Osteoblast (primary cell): ENCODE measurements at places on chromosomes 13 and 19. TPM values are rescaled to one million over a fixed set of nuclear protein-coding genes. Genes with fewer than 3 reads are reported as not detected.

Gene PAF1
- total RNA-seq: 29.3 and 29.8 TPM in 2 replicates

Gene KLK3
- total RNA-seq: not detected in 2 replicates

Gene PEAK3
- under 0.01 TPM in 1 of 2 replicates, not detected in the other for total RNA-seq

Gene FAM216B
- total RNA-seq: under 0.01 TPM in 1 of 2 replicates, not detected in the other

Gene C1QTNF9B
- total RNA-seq: not detected in 2 replicates

Gene ZNF563
- 4.3 and 4.4 TPM in 2 replicates for total RNA-seq

Gene APOC1
- 1.2 and 1.4 TPM in 2 replicates for total RNA-seq

Gene ADGRE2
- total RNA-seq: 0.59 and 0.72 TPM in 2 replicates

Gene CLPTM1
- 45.2 and 61.3 TPM in 2 replicates for total RNA-seq

Gene ICAM4
- under 0.01 and 0.29 TPM in 2 replicates for total RNA-seq

Gene ZFP30
- total RNA-seq: 19.2 and 24.2 TPM in 2 replicates
